Activated CD4-positive, alpha-beta memory T cell treated with anti-CD3 and anti-CD28 coated beads for 36 hours (primary cell): ENCODE measurements at places on chromosomes 12 and 14. TPM values are rescaled to one million over a fixed set of nuclear protein-coding genes. Genes with fewer than 3 reads are reported as not detected.

DNA sequence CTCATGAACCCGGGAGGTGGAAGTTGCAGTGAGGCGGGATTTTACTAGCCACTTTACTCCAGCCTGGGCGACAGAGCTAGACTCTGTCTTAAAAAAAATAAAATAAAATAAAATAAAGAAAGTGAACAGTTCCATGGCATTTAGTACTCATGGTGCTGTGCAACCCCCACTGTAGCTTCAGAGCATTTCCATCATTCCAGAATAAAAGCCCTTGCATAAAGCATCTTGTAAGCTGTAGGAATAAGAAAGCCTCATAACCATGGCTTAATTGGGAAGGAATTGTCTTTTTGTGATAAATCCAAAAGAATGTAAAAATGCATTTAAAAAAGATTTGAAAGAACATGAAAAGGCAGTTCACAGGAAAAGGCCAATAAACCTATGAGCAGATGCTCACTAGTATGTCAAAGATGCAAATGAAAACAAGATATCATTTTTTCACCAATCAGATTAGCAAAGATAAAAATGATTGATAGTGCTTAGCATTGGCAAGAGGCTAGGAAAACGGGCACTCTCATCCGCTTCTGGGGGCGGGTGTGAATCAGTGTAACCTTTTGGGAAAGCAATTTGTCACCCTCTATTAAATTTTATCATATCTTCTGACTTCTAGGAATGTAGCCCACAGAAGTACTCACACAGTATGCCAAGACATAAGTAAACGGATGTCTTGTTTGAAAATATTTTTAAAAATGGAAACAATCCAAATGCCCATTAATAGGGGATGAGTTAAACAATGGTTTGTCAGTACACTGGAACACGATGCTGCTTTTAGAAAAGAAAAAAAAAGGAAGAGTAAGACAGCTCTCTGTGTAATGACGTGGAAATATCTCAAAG is 46.6 kb downstream of the CFAP251 start:
- H3K27ac ChIP-seq: no peak overlapping the region
- H3K4me1 ChIP-seq: no peaks in the 10 kb centered on the region
- no peaks in the 10 kb centered on the region for H3K36me3 ChIP-seq
- H3K27me3 ChIP-seq: no peaks in the 10 kb centered on the region

DNA sequence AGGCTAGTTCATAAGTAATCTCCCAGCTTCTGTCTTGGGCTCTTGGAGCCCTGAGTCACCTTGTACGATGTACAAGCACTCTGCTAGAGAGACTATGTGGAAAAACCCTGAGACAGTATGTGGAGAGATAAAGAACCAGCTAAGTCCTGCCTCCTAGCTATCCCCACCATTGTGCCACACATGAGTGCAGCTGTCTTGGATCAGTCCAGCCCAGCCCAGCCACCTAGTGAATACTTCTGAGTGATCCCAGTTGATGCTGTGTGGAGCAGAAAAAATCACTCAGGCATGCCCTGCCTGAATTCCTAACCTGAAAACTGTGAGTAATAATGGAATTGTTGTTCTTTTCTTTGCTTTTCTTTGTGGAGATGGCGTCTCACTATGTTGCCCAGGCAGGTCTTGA is 5.1 kb upstream of the SERPINA6 start:
- H3K36me3 ChIP-seq: no peaks in the 10 kb centered on the region
- no peak overlapping the region for H3K4me3 ChIP-seq
- no peak overlapping the region for H3K27ac ChIP-seq
- DNase-seq: no peak
- H3K4me1 ChIP-seq: no peaks in the 10 kb centered on the region

DNA sequence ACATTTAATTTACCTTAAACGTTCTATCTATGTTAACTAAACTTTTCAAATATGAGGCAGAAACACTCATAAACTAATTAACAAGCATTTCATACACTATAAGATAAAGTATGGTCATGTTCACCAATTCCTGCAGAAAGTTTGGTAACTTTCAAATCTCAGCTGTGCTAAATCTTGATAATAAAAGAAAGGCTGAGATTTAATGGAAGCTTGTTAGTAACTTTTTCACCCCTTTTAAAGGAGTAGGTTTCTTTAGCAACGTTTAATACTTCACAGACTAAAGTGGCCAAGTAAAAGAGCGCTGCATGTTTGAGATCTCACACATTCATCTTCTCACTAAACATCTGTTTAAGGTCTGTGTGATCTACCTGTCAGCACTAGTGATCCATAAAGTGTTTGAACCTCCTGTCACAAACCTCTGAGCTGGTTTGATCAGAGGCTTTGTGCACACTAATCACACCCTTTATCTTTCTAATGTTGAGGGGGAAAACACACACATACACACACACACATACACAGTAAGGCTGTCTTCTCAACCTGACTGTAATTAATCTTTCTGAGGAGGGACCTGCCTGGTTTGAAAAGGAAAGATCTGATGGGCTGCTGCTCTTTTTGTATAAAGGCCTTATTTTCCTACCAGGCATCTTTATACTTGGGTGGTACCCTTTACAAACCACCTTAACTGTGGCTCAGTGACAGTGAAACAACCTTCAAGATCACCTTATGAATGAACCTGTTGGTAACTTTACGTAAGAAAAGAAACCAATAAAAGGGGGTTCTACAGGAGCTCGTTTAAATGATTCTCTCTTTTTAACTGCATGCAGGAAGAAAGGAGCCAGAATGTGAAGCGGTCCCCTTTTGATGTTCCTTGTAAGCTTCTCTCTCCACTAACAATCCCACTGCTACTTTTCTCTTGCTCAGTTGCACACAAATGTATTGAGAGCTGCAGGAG is 244.2 kb downstream of the SOX5 start:
- no peaks in the 10 kb centered on the region for H3K36me3 ChIP-seq
- no peak overlapping the region for H3K4me3 ChIP-seq
- no peak overlapping the region for H3K27ac ChIP-seq
- no peaks in the 10 kb centered on the region for H3K27me3 ChIP-seq
- no peak for DNase-seq

- H3K27me3 ChIP-seq: no peaks in the 10 kb centered on the region
- H3K27ac ChIP-seq: no peak overlapping the region
- peak; percentile 54 for DNase-seq
- no peaks in the 10 kb centered on the region for H3K36me3 ChIP-seq
- H3K4me3 ChIP-seq: no peak overlapping the region
Observed at GRCh38 chr14:63770187-63770807, 42.4 kb upstream of the SGPP1 start.

NPFF gene
- total RNA-seq: 0.58 TPM

DNA sequence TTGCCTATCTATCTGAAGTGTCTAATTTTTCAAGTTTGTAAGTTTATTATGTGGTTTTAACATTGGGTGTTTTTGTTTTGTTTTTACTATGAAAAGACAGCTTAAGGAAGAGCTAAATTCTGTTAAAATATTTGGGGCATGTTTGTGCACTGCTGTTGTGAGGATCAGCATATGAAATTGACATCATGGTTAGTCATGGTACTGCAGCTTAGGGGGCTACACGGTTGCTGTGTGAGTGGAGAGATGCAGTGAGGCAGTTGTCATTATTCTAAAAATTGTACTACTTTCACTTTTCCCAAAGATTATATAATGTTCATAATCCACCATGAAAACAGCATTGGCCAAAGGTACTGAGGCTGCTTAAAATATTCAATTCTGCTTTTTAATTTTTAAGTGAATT is 49.0 kb downstream of the ZC3H14 start:
- DNase-seq: no peak
- H3K4me3 ChIP-seq: no peak overlapping the region
- H3K27ac ChIP-seq: no peak overlapping the region
- peaks cover 15% of the 10 kb centered on the region for H3K4me1 ChIP-seq

LTBP2 gene
- 0.31 TPM for total RNA-seq

IL26 gene
- 2.1 TPM for total RNA-seq

DNA sequence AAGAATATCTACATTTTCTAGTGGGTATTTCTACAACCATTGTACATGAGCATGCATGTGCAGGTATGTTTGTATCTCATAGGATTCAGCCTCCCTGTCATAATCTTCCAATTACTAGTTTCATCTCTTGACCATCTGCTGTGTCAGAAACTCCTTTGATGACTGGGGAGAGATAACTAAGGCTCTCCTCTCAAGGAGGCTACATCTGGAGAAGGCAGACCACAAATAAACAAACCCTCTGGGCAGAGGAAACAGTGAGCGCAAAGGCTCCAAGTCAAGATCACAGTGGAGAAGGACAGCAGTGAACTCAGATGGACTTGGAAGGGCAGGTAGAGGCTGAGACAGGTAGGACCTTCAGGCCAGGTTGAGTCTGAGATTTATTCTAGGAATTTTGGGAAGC is 166.4 kb downstream of the PELI2 start:
- H3K27ac ChIP-seq: no peak overlapping the region
- H3K4me1 ChIP-seq: no peaks in the 10 kb centered on the region
- H3K36me3 ChIP-seq: peaks cover 3% of the 10 kb centered on the region
- no peak for DNase-seq

- peak; percentile 74 for DNase-seq
- H3K27me3 ChIP-seq: peaks cover 18% of the 10 kb centered on the region
- no peak overlapping the region for H3K27ac ChIP-seq
- no peaks in the 10 kb centered on the region for H3K36me3 ChIP-seq
- H3K4me3 ChIP-seq: no peak overlapping the region
Observed at GRCh38 chr14:94548999-94549985, 11.9 kb upstream of the SERPINA4 start.

PROX2 gene
- 0.33 TPM for total RNA-seq

RPS6KL1 gene
- total RNA-seq: 4.9 TPM

- peak; percentile 76 for DNase-seq
- peak overlapping the region; percentile 94 for H3K4me3 ChIP-seq
- H3K36me3 ChIP-seq: peaks cover 18% of the 10 kb centered on the region
- peaks cover 66% of the 10 kb centered on the region for H3K4me1 ChIP-seq
- H3K27ac ChIP-seq: peak overlapping the region; percentile 98
Observed at GRCh38 chr12:62260733-62261683, 804 bp downstream of the USP15 start.

DNA sequence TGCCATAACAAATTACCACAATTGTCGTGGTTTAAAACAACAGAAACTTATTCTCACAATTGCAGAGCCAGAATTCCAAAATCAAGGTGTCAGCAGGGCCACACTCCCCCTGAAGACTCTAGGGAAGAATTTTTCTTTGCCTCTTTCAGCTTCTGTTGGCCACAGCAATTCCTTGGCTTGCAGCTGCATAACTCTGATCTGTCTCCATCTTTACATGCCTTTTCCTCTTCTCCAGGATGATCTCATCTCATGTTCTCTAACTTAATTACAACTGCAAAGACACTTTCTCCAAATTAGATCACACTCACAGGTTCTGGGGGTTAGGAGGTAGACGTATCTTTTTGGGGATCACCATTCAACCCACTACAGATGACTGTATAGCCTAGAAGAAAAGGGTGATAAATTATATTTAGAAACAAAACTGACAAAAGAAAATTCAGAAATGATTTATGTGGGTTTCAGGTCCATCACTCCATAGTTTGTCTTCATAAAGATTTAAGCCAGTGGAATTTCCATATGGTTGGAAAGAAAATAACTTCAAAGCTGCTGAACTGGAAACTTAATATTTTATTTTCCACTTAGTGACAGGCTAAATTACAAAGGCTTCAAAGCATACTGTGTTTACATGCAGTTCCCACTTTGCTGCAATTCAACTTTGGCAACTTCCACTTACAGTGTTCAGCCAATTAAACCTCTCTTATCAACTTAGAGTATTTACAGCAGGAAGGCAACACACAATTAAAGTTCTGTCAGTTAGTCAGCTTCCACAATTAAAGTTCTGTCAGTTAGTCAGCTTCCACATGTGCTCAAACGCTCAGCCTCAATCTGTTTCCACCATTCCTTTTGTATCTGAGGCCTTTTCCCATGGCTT is 213.3 kb downstream of the EPS8 start:
- no peak for DNase-seq
- peaks cover 2% of the 10 kb centered on the region for H3K36me3 ChIP-seq

- peaks cover 11% of the 10 kb centered on the region for H3K4me1 ChIP-seq
- H3K36me3 ChIP-seq: peaks cover 4% of the 10 kb centered on the region
Observed at GRCh38 chr14:67882986-67883555, 63.5 kb downstream of the RAD51B start.

DNA sequence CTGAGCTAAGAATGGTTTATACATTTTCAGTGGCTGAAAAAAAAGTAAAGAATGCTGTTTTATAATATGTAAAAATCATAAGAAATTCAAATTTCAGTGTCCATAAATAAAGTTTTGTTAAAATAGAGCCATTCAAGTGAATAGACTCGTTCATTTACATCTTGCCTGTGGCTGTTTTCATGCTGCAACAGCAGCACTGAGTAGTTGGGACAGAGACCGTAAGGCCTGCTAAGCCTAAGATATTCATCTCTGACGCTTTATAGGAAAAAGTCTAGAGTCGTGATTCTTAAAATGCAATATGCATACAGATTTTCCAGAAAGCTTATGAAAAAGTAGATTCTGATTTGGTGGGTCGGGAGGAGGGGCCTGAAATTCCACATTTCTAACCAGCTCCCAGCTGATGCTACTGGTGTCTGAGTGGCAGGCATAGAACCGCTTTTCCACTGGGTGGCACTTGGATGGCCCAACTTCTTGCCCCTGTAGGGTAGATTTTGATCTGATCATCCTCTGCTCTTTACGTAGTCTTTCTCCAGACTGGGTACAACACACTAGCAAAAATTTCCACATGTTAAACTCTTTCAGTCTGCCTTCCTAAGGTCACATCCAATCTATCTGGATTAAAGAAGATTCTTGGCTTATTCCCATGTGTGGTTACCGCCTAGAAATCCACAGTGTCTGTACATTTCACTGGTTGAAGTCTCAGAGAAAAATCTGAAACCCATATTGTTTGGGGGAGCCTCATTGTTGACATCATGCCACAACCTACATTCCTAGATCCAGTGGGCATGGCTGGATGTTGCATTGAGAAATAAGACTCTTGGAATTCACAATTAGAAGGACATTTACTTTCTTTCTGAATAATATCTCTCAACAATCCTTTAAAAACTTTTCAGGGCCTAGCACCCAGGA is 151.2 kb downstream of the C12orf75 start:
- no peak overlapping the region for H3K27ac ChIP-seq
- H3K4me1 ChIP-seq: no peaks in the 10 kb centered on the region
- DNase-seq: no peak
- H3K27me3 ChIP-seq: no peaks in the 10 kb centered on the region

- no peaks in the 10 kb centered on the region for H3K36me3 ChIP-seq
- no peaks in the 10 kb centered on the region for H3K4me1 ChIP-seq
- no peaks in the 10 kb centered on the region for H3K27me3 ChIP-seq
- no peak for DNase-seq
- no peak overlapping the region for H3K4me3 ChIP-seq
- H3K27ac ChIP-seq: no peak overlapping the region
Observed at GRCh38 chr12:97714107-97714563, 251.5 kb downstream of the RMST start.

DNA sequence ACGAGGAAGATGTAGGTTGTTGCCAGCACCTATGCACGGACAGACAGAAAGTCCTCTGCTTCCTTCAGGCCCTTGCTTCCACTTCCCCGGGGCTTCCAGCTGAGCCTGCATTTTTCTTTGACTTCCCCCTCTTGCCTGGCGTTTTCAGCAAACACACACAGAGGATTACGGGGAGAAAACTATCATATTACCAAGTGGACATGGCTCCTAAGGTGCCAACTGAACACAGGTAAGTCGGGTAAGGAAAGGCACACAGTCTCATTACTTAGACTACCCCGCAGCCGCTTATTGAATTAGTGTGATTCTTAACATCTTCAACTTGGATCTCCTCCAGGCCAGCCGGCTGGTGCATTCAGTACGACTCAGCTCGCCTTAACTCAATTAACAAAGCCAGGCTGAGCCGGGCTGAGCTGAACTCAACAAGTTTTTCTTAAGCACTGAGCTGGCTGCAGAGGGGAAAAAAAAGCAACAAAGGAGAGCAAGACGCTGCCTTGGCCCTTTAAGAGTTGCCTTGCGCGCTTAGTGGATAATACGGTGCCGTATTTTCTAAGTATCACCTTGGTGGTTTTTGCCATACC is 19.2 kb upstream of the MAP1LC3B2 start:
- no peaks in the 10 kb centered on the region for H3K36me3 ChIP-seq
- no peak overlapping the region for H3K27ac ChIP-seq
- no peaks in the 10 kb centered on the region for H3K27me3 ChIP-seq
- no peak overlapping the region for H3K4me3 ChIP-seq
- H3K4me1 ChIP-seq: peaks cover 19% of the 10 kb centered on the region

EP400 gene
- total RNA-seq: 45.5 TPM
